ENCODE measurements at places on chromosomes 5 and 9. TPM values are rescaled to one million over a fixed set of nuclear protein-coding genes. Genes with fewer than 3 reads are reported as not detected.
A peak's percentile ranks its signal among the peaks of the same experiment; 100 is the strongest.

DNA sequence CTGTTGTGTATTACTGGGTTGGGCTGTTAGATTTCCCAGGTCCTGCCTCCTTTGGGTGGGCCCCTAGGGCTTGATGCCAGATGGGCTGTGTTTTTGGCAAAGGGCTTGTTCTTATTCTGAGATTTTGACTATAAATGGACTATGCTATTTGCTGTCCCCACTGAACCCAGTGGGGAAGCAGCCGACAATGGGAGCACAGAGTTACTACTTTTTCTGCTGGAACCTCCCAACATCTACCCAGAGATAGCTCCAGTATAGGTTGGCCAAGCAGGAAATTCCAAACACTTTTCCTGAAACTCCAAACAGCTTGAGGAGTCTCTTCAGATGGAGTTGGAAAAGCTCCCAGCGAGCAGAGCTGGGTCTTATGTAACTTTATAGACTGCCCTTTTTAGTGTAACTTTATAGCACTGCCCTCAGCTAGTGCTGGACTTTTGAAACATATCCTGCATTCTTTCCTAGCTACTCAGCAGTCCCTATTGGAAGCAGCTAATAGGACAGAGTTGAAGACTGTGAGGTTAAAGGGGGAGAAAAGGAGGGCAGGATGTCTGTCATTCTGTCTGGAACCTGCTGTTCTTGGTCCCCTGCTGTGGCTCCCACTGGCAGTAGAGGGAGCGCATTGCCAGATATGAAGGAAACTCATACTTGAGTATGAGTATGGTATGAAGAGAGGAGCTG lies 21.0 kb downstream of the RUSC2 start:
- DNase-seq: peak; percentile 63

- no peak for DNase-seq
These were observed 40.6 kb downstream of the TSPAN17 start for GRCh38 chr5:176687881-176688280.

DNA sequence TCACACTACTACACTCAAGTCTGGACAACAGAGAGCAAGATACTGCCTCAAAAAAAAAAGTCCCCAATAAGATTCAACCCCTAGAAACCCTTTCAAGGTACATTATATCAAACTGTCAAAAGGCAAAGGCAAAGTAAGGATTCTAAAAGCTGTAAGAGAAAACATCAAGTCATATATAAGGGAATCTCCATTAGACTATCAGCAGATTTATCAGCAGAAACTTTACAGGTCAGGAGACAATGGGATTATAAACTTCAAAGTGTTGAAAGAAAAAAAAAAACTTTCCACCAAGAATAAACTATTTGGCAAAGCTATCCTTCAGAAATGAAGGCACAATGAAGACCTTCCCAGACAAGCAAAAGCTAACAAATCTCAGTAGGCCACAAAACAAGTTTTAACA lies 63.5 kb upstream of the DMRT1 start:
- DNase-seq: no peak

GRCh38 chr9:129898185-129898584 lies 62.9 kb downstream of the USP20 start:
- no peak for DNase-seq

The OTP gene
- not detected for total RNA-seq

- no peak for DNase-seq
These were observed 6.0 kb downstream of the ST6GALNAC6 start for GRCh38 chr9:127893392-127893791.

DNA sequence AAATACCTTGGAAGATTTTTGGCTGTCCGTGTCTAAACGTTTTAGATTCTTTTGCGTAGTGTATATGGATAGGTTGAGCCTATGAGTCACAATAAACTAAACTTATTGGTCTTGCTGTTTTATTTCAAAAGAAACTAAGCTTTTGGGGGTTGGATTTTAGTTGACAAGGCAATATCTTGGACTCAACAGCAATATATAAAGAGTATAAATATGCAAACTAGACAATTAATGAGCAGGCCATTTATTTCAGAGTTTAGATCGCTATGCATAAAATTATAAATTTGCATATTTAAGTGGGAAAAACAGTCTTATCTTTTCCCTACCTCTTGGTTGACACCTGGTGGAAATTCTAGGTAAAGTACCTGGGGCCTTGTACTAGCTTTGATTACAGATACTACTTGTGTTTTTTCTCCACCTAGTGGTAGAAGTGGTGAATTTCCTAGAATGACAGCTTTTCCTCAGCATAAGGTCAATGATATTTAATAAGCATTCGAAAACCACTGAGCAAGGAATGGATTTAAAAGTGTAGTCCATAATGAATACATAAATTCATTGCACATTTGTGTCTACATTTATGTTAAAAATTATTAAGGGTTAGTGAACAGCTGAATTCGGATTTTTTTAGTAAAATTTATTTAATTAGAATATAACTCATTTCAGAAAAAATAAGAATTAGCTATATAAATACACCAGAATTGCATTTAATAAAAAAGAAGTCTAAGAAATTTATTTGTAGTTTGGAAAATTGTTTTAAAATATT lies 1.7 kb upstream of the ARRDC3 start:
- DNase-seq: peak; percentile 20

DNA sequence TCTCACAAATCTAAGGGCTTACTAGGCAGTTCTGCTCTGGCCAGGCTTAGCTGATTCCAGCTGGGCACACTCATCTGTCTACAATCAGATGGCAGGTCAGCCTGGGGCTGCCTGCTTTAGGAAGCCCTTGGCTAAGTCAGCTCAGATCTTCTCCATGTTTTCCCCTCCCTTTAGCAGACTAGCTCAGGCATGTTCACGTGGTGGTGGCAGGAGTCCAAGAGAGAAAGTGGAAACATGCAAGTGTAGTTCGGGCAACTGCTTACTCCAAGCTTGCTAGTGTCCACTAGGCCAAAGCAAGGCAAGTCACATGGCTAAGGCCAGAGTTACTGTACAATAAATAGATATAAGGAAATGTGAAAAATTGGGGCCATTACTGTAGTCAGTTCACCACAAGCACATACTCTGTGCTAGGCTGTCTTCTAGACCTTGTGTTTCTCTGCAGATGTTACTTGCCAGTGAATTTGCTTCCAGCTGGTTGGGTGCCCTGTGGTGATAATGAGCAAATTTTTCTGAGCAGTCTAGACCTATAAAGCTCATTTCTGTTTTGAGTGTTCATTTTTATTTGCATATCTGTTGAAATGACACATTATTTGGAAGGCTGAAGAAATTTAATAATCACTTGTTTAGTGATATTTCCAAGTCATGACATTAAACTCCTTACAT lies 38.3 kb downstream of the RECK start:
- DNase-seq: peak; percentile 53

DNA sequence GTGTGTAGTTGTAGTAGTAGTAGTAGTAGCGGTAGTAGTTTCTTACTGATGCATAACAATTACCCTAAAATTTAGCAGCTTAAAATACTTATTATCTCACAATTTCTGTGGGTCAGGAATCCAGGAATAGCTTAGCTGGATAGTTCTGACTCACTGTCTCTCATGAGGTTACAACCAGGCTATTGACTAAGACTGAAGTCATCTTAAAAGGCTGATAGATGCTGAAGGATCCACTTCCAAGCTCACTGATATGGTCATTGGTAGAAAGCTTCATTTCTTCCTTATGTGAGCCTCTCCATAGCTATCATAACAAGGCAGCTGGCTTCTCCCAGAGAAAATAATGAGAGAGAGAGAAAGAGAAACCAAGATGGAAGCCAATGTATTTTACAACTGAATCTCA lies 147.5 kb upstream of the FBXL17 start:
- DNase-seq: no peak
